ENCODE measurements at places on chromosomes 11 and 22.

- no peak for DNase-seq
Observed at GRCh38 chr22:23380230-23380573, 199.9 kb downstream of the IGLL1 start.

- DNase-seq: peak; percentile 27
Observed at GRCh38 chr11:6856871-6857270, 6.0 kb upstream of the OR10A2 start.

DNA sequence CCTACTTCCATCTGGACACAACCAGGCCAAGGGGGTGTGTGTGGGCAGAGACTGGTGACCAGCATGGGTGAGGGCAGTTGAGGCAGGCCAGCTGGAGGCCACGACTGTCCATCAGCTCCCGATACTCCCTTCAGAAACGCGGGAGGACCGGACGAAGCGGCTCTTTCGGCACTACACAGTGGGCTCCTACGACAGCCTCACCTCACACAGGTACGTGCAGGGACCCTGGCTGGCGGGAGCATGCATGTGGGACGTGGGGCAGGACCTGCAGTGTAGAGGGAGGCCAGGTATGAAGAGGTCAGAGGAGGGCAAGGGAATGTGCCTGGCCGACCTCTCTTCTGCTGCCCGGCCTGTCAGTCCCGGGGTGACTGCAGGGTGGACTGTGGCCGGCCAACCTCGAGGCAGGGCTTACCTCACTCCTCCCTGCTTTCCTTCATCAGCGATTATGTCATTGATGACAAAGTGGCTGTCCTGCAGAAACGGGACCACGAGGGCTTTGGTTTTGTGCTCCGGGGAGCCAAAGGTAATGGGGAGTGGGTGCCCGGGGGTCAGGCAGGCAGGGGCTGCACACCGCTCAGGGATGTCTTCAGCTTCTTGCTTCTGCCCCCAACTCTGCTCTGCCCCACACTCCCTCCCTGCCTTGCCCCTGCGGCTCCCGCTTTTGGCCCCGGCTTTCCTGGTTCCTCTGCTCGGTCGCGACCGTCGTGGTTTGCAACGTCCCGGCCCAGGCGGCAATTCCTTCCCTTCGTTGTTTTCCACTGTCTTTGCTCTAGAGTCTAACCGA, 31.3 kb downstream of the SHANK3 start:
- no peak for DNase-seq

GRCh38 chr22:48595511-48595905, 1232.2 kb downstream of the BRD1 start:
- no peak for DNase-seq

DNA sequence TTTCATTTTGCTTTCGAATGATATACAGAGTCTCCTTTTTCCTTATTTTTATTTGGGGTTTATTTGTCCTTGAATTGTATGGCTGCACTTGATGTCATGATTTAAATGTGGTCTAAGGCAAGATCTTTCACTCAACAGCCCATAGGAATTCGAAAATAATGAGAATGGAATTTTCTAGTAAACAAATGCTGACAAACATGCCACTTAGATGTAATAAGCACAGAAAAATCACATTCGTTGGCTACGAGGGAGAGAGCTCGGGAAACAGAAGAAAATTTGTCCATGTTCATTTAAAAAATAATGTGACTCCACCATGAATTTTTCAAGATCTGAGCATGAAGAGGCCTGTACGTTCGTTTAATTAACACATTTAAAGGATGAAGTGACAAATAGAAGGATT, 73.0 kb downstream of the BLID start:
- no peak for DNase-seq

- no peak for DNase-seq
Observed at GRCh38 chr11:35065566-35065965, 73.4 kb upstream of the CD44 start.

Measured in non-pigmented ciliary epithelial cell (primary cell).